ENCODE measurements at places on chromosomes 4 and X.

GRCh38 chr4:7276515-7276914 lies 84.2 kb downstream of the SORCS2 start:
- DNase-seq = no peak

DNA sequence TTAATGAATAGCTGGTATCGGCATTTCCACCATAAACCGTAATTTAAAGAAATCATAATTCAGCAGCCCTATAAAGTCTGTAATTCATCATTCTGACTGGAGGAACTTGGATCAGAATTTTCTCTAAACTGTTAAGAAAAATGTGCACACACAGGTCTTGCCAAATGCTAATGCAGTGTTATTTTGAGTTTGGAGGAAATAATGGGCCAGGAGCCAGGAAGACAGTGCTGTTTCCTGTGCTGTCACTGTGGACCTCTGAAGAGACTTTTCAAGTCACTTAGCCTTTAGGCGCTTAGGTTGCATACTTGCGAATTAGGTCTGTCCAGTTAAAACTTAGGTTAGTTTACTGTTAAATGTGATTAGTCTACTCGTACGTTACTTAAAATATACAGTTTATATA lies 137.5 kb upstream of the ANXA3 start:
- peak; percentile 23 for DNase-seq

- DNase-seq = peak; percentile 55
Measured at GRCh38 chrX:47380268-47380667, 9.9 kb downstream of the ZNF157 start.

DNA sequence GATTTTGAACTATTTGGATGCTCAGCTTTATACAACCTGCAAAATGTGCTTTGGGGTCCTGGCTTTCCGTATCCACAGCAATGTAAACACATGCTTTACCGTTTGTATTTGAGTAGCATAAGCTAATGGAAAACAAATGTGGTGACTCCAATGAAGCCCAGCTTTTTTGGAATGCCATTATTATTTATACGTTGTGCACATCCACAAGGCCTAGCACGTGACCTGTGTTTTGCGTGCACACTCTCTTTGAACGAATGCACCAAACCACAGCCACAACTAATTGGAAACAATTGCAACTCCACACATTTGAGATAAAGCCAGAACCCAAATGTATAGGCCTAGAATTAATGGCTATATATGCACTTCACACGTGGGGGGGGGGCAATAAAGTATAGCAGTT lies 189.5 kb upstream of the GPC4 start:
- DNase-seq = peak; percentile 26

DNA sequence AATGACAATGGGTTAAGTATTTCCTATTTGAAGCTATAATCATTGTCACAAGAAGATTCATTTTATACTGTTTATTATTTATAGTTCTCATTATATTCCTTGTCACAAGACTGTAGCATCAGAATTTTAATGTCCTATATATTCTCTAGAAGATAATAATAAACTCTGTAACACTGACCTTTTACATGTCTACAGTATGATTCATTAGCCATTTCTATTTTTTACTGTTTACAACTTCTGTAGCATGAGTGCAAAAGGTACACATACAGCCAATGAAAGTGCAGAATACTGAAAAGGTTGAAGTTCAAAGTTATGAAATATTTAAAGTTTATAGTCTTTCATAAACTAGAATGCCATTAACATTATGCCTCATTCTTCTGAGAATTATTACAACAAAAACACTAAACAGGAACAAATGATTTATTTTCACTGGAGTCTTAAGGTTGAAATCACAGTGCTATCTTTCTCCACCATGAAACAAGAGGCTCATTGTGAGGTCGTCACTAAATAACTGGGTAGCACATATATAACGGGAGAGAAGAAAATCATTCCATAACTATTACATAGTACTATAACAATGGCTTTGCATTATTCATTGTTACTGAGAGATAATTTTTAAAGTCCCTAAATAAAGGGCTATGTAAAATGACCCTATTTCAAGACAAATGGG lies 4.9 kb downstream of the PRR32 start:
- DNase-seq = no peak

DNA sequence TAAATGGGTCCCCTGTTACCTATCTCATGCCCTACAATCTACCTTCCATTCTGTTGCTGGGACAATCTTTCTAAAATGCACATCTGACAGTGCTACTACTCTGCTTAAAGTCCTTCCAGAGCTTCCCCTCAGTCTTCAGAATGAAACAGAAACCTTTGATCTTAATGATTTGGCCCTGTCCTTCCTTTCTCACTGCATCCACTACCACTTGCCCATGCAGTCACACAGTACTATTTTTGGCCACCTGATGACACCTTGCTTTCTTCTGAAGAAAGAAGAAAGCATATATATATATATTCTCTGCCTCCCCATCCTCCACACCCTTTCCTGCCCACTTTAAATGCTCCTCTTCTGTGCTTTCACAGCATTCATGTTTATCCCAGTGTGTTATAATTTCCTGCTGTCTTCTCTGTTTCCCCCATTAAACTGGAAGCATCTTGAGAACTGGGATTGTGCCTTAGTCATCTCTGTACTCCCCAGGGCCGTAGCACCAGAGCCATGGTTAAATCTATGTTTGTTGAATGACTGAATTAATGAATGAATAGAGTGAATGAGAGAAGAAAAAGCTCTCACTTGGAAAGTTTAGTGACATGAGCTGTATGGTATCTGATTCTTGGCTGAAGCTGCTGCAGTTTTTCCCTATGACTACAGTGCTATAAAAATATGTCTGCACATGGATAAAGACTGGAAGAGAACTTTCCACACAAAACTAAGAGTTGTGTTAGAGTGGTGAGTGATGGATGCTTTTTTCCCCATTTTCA lies 56.2 kb downstream of the RTL9 start:
- DNase-seq = peak; percentile 82

- no peak for DNase-seq
Measured at GRCh38 chr4:105652286-105652888, 56.1 kb downstream of the INTS12 start.

DNA sequence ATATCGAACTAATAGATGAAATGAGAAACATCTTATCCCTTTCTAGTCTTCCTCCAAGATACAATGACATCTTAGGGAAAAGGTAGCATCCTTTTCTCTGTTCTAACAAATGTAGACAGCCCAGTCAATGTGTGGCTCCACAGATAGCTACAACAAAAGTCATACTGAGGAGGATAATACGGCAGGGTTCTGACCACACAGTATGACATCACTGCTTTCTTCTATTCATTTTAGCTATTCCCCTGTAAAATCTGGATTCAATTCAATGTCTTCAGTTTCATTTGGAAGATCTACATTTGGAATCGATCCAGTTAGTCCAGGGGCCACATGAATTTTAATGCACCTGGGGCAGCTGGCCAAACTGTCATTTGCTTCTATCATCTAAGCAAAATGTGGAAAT lies 51.4 kb downstream of the ENOX2 start:
- peak; percentile 3 for DNase-seq

DNA sequence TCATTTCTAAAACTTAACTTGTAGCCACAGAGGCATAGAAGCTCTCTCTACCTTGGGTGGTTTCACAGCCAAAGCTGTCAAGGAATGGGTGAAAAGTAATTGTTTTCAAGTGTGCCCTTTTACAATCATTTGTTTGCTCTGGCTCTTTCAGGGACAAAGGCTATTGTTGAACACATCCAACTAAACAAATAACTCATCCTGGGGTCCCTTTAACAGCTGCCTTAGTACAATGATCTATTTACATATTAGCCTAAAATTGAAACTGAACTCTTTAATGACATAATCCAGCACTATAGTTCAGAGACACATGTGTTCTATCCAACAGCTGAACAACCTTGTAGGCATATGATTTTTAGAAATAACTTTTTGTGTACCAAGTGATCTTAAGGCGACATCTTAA lies 3.7 kb downstream of the HHIP start:
- no peak for DNase-seq

GRCh38 chrX:29948653-29949052 lies 266.7 kb upstream of the MAGEB2 start:
- peak; percentile 62 for DNase-seq

- no peak for DNase-seq
Measured at GRCh38 chr4:121390335-121390734, 9.5 kb upstream of the QRFPR start.

DNA sequence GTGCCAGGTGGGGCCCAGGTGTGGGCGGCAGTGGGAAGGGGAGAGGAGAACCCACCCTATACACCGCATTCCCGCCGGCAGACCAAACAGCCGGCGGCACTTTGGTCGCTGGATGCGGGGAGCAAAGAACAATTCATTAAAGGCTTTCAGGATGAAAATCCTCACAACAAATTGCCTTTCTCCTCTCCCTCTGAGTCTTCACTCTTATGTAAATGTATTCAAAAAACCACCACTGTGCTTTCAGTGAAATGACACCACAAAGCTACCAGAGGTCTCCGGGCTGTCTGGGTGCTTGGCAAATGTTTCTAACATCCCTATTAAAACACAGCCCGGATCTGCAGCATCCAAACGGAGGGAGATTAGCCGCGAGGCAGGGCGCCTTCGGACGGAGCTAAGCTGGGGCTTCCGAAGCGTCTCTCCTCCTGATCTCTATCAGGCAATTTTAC lies 171.8 kb upstream of the TBL1X start:
- no peak for DNase-seq

DNA sequence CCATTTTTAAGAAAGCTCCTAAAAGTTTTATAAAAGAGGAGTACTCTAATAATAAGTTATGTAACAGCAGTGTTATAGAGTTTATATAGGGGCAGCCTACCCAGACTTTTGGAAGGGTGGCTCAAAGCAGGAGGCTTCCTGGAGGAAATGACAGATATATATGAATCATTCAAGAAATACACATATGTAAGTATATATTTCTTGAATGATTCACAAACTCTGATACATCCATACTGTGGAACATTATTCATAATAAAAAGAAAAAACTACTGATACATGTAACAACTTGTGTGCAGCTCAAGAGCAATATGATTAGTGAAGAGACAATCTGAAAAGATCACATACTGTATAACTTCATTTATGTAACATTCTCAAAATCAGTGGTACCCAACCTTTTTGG lies 166.2 kb downstream of the WDFY3 start:
- peak; percentile 42 for DNase-seq

- no peak for DNase-seq
Measured at GRCh38 chrX:72536542-72536941, 36.1 kb downstream of the HDAC8 start.

- no peak for DNase-seq
Measured at GRCh38 chrX:44010626-44011025, 37.4 kb upstream of the NDP start.

GRCh38 chrX:49165901-49166881 lies 3.6 kb downstream of the MAGIX start:
- peak; percentile 58 for DNase-seq

GRCh38 chr4:160224049-160224448 lies 1121.2 kb downstream of the RAPGEF2 start:
- DNase-seq = no peak

DNA sequence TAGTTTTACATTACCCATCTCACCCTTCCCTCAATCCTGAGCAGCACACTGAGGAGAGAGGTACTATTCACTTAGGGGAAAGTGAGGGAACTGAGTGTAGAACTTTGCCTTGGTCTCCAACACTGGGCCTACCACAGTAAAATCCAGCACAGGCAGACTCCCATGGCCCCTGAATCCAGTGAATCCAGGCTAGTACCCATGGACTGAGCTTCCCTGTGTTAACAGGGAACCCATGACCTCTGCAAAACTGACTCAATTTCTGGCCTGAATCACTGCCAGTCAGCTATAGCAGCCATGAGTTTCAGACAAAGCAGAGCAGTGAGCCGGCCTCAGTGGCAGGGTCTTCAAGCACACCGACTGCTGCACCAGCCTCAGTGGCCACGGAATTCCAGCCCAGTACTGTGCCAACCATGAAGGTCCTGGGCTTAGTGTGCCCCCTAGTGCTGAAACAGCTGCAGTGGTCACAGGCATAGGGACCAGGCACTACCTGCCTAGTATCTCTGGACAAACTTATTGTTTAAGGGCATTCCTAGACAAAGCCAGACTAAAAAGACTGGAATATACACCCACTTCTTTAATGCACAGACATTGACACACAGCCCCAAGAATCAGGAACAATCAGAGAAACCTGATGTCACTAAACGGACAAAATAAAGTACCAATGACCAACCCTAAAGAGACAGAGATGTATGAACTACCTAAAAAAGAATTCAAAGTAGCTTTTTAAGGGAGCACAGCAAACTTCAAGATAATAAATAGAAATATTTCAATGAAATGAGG lies 127.4 kb upstream of the RPL34 start:
- DNase-seq = peak; percentile 39

DNA sequence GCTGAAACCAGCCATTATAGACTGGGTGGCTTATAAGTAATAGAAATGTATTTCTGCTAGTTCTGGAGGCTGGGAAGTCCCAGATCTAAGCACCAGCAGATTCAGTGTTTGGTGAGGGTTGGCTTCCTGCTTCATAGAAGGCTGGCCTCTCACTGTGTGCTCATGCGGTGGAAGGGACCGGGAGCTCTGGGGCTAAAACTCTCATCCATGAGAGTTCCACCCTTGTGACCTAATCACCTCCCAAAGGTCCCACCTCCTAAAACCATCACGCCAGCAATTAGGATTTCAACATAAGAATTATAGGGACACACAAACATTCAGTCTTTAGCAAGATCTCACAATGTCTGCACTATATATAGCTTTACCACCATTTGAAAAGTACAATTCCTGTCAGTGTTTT lies 215.2 kb downstream of the CBR4 start:
- no peak for DNase-seq

DNA sequence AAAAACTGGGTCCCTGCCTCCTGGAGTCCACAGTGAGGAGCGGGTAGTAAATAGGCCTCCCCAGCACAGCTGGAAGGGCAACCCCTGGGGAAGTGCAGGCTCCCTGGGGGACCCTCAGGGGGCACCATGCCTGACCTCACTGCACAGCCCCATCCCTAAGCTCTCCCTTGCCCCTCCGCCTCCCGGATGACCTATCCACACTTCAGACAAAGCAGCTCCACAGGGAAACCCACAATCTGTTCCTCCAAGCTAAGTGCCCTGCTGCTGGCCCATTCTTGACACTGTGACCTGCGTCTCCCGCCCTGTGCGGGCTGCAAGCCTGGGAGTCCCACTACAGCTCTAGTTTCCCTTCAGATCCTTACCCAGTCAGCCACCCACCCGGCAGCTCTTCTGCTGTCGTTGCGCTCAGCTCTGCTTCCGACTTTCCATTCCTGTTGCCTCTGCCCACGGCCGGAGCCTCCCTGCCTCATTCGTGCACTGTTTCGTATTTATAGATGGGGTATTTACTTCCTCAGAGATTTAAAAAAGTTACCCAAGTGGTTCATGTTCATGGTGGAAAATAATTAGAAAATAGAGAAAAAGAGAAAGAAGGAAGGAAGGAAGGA lies 47.0 kb upstream of the STOX2 start:
- DNase-seq = no peak

DNA sequence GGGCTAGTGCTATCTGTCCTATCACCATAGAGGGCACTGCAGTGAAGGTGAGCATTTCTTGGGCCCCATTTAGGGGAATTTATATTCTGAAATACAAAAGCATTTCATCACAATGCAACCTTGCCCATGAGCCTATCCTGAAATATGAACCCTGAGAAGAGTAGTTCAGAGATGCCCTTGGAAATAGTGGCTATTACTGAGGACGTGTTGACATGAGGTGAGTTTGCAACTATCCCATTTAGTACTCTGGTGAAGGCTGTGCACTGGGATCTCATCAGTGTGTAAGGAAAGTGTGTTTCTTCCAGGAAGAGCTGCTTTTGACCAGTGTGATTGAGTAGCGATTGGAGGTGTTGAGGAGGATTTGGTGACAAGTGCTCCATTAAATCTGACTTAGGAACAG lies 149.3 kb upstream of the EOLA2 start:
- no peak for DNase-seq
